ENCODE measurements at places on chromosomes 2 and 18.

- no peak for DNase-seq
Observed at GRCh38 chr2:214465363-214466146, 54.7 kb downstream of the VWC2L start.

DNA sequence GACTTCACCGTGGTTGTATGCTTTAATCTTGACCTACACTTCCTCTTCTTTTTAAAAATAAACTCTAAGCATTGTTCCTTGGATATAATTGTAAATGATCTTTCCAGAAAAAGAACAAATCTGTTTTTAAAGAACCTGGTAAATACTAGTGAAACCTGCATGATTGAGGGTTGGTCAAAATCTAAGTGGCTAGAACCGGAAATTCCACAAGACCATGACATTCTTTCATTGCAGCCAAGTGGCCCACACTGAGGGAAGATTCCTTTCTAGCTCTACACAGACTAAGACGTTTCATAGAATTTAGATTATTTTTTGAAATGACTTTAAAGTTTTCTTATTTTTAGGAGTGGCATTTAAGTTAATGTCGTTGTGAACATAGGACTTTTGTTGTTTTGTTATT lies 356.7 kb downstream of the NYAP2 start:
- no peak for DNase-seq

DNA sequence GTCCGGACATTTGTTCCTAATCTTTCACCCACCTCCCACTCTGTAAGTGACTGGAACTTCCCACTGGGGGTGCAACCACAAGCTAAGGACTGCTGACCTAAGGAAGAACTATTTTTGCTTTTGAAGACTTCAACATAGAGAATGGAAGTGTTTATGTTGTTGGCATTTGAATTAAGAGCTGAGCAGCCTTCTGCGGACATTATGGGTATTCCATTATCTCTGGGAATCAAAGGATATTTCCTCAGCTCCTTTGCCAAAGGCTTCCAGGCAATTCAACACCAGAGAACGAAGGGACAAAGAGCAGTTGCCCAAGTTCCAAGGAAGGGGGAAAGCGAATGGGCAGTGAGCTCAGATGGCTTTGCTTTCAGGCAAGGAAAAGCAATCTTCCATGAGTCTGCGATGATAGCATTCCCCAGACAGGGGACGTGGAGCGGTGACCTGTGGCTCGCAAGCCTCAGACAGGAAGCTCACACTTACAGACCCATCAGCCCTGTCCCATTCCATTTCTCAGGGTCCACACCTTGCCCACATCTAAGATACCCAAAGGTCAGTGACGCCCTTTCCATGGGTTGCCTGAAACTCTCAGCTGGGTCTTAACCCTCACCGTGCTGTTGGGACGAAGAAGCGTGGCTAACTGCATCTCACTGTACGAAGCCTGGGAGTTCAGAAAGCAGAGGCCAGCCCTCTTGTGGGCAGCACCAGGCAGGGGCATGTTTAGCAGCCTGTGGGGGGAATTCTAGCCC lies 116.8 kb downstream of the COPS8 start:
- no peak for DNase-seq

- DNase-seq = no peak
Observed at GRCh38 chr2:233422649-233423551, 68.6 kb downstream of the DGKD start.

- DNase-seq = no peak
Observed at GRCh38 chr2:216492597-216493333, 5.9 kb upstream of the RPL37A start.

GRCh38 chr2:54763636-54764291 lies 40.3 kb downstream of the EML6 start:
- no peak for DNase-seq

DNA sequence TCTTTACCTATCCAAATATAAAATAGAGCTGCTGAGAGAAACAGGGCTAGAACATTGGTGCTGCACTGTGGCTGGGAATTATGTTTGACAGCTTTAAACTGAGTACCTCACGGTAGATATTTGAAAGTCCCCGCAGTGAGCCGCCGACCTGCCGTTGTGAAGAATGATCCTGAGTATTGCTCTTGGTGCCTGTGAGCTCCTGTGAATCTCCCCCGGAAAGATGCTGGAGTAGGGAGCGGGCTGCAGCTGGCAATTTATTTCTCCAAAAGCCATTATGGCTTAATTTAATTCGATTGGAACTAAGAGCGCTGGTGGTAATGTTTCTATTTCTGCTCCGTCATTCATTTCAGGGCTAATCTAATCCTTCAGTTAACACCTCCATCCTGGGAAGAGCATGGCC lies 129.4 kb upstream of the TPO start:
- DNase-seq = no peak

- no peak for DNase-seq
Observed at GRCh38 chr18:36031407-36031806, 36.0 kb downstream of the RPRD1A start.

DNA sequence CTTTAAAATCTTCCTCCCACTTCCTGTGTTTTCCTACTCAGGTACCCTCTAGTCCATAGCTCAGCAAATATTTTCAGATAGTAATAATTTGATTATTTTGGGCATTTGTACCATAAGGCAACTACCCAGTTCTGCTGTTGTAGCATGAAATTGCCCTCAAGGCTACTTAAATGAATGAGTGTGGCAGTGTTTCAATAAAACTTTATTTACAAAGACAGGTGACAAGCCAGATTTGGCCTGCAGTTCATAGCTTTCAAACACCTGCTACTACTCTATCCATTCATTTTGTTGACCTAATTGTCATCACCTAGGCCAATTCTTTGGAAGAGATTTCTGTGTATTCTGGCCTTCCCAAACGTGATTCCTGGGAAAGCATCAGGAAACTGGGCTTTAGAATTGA lies 28.9 kb downstream of the NYAP2 start:
- DNase-seq = no peak

DNA sequence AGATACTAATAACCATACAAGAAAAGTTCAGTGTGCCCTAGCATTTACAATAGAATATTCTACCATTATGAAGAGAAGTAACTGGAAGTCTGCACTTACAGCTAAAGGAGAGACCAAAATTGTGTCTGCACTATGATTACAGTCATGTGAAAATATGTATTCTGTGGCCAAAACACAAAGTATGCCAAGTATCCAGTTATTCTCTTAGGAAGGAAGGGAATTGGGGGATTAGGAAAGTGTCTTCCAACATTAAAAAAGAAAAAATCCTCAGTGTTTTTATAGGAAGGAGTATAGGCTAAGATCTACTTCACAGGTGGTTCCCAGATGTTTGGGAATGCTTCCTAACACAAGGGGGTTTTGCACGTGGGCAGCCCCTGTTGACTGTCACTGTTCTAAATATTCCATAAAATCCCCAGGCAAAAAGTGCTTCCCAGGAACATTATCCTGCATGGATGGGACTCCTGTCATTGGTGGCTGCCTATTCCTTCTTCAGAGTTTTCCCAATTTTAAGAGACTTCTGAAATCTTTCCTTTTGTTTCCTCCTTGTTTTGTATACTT lies 180.2 kb upstream of the KLHL29 start:
- DNase-seq = no peak

Data from activated CD8-positive, alpha-beta memory T cell treated with anti-CD3 and anti-CD28 coated beads for 1 hour (primary cell).